ENCODE measurements at places on chromosomes 6 and 20.

DNA sequence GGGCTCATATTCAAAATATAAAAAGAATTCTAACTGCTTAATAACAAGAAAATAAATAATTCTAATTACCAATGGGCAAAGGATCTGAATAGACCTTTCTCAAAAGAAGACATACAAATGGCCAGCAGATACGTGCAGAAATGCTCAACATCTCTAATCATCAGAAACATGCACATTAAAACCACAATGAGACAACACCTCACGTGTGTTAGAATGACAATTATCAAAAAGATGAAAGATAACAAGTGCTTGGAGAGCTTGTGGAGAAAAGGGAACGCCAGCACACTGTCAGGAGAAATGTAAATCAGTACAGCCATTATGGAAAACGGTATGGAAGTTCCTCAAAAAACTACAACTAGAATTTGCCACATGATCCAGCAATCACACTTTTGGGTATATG lies 53.6 kb downstream of the MBOAT1 start:
- DNase-seq = no peak

- no peak for DNase-seq
Measured at GRCh38 chr6:11092668-11093375, 812 bp upstream of the SMIM13 start.

DNA sequence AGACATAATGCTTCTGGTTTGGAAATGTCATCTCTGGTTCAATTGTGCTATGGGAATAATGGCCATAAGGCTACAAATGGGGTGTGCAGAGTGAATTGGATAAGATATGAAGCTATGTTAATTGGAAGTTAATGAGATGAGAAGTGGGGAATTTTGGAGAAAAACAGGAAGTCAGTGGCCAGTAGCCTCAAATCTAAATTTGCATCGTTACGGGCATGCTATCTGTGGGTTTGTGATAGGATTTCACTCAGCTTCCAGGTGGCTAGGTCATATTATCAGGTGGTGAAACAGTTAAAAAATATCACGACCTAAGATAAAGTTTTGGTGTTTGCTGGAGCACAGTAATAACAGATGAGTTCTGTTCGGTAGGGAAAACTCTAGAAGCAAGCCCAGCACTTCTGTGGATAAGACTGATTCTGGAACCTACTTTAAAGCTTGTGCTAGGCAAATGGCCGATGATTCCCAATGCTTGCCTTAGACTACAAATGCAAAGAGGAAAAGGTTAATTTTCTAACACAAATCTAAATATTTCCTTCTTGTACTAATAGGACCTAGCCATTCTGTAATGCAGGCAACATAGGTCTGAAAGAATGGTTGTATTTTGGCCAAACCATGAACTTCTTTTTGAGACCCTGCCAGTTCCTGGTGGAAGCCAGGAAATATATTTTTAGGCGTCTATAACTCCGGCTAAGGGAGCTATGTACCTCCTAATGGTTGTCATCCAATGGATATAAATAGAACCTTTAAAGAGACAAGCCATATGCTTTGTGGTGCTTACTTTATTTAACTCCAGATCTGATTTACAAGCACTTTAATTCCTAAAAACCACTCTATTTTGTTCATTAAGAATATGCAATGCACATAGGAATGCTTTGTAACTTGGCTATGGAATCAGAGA lies 111.0 kb downstream of the PLCB1 start:
- DNase-seq = no peak

DNA sequence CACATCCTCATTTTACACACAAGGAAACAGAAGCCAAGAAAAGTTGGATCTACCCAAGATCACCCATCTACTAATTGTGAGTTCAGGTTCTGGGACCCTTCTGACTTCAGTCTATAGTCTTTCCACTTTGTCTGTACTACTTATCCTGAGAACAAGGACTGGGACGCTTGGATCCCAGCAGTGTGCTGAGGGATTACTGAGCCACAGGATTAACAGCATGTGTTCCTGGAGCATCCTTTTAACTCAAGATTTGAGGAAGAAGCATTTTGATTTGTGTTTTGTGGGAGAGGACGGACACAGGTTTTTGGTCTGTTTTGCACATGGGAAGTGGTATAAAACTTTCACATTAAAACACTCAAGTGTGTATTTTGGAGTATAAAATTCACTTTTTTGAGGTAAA lies 4.4 kb downstream of the ENPP4 start:
- DNase-seq = no peak

DNA sequence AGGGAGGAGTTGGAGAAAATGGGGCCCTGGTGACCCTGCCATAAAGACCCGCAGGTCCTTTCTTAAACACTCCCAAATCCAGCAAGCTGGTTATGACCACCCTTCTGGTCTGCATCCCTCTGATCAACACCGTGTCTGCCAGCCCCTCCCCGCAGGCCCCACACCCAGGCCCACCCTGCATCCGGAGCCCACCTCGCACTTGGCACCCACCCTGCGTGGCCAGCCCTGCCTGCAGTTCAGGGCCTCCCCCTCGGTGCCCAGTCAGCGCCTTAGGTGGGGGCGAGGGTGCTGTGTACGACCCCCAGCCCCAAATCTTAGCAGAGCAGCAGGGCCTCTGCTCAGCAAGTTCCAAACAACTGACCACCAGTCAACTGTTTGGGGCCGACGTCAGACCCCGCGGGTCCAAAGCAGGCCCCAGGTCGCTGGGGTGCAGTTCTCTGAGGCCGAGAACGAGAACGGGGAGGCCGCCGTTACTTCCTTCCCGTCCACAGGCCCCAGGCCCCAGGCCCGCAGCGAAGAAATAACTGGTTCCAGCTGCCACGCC lies 1.2 kb downstream of the ACSS1 start:
- no peak for DNase-seq

GRCh38 chr20:51237791-51238190 lies 214.9 kb upstream of the KCNG1 start:
- DNase-seq = no peak

DNA sequence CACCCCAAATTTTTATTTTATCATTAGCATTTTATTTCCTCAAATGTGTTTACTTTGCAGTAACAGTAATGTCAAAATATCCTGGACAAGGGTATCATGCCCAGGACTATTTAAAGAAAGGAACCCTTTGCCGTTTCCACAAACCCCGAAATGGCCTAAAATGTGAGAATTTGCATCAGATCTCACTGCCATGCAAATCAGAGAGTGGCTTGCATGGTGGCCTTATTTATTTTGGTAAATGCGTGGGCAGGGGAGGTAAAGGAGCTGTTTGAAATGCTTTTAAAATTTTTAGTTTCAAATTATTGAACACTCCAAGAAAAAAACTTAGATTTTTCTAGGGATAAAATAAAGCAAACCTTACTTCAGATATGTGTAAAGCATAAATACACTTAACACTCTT lies 43.8 kb downstream of the ADAT2 start:
- no peak for DNase-seq

GRCh38 chr20:41234546-41234945 lies 83.0 kb downstream of the ZHX3 start:
- no peak for DNase-seq

- DNase-seq = no peak
Measured at GRCh38 chr20:51366155-51366886, 176.2 kb downstream of the NFATC2 start.

- DNase-seq = no peak
Measured at GRCh38 chr6:101294051-101294638, 99.4 kb upstream of the GRIK2 start.

GRCh38 chr6:26216886-26217713 lies 129.9 kb downstream of the HFE start:
- no peak for DNase-seq

- no peak for DNase-seq
Measured at GRCh38 chr6:44478158-44478557, 90.7 kb downstream of the CDC5L start.

DNA sequence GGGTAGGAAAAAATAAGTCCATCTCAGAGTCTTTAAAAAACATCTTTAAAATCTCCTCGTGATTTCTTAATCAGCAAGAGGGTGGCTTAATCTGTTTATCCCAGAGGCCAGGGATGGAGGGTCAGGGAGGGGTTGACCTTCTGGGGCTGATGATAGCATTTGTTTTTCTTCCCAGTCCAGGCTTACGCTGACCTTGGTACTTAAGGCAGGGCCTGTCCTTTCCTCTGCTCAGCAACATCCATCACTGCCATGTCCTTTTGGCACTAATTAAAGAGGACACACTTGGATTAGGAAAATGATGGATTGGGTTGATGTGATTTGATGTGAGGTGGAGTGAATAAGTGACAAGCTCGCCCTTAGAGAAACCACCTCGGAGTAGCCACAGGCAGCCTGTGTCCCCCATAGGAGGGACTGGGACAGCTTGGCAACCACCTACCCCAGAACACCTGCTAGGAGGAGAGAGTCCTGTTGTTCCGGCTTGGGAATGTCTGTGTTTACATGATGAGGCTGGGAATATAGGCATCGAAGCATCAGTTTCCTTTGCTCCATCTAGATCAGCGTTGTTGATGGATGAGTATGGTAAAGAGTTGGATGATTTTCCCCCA lies 44.2 kb downstream of the PHACTR3 start:
- DNase-seq = no peak

GRCh38 chr20:59518881-59519706 lies 85.2 kb upstream of the PHACTR3 start:
- DNase-seq = no peak

- DNase-seq = no peak
Measured at GRCh38 chr20:3045042-3045815, 623 bp upstream of the MRPS26 start.

- DNase-seq = no peak
Measured at GRCh38 chr20:38935967-38936407, 9.8 kb downstream of the FAM83D start.

DNA sequence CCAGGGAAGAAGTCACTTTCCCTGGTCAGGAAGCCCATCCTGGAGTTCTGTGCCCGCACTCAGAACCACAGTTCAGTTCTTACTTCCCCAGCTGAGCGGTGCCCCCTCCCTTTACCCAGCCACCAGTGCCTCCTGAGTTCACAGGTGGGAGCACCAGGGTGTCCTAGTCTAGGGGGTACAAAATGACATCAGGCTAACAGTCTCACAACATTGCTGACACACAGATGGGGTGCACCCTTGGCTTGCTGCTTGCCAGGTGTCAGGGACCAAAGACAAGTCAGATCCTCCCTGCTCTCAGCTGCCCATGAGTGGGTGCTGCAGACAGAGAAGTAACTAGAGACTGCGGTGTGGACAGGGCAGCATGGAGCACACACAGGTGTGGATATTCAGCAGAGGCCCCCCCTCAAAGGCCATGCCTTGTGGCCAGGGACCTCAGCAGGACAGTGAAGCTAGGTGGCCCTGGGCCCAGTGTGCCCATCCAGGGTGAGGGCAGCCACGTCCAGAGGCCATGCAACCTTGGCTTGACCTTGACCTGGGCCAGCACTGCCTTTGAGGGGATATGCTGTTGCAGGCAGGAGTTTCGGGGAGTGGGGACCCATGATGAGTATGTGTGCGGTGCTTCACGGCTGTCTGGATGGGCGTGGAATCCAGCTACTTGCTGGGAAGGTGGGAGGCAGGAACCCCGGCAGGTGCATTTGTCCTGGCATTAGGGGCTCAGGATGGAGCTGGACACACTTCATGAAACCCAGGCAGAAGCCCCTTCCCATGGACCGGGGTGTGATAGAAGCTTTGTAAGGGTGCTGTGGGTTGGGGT lies 110.4 kb upstream of the FRMD1 start:
- DNase-seq = no peak

GRCh38 chr6:13471184-13471583 lies 16.2 kb downstream of the GFOD1 start:
- no peak for DNase-seq

DNA sequence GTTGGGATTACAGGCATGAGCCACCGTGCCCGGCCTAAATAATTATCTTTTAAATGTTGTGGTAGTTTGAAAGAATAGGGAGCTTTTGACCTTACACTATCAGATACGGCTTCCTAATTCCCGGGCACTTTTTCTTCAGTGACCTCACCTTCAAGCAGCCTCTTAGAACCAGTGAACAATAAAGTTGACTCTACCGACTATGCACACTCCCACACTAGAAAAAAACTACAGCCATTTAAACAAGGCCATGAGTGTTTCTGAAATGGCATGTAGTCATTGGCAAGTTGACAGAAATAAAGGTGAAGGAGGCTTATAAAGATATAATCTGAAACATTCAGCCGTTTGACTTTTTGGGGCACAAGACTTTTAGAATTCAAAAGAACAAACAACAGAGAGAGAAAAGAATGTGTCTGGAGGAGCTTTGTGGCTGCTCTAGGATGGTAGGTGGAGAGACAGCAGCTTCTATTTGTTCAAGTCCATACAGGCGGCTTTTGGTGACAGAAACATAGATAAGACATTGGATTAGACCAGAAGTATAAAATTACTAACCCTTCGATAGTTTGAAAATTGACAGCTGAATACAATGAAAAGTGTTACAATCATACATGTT lies 75.2 kb downstream of the GJA1 start:
- no peak for DNase-seq

DNA sequence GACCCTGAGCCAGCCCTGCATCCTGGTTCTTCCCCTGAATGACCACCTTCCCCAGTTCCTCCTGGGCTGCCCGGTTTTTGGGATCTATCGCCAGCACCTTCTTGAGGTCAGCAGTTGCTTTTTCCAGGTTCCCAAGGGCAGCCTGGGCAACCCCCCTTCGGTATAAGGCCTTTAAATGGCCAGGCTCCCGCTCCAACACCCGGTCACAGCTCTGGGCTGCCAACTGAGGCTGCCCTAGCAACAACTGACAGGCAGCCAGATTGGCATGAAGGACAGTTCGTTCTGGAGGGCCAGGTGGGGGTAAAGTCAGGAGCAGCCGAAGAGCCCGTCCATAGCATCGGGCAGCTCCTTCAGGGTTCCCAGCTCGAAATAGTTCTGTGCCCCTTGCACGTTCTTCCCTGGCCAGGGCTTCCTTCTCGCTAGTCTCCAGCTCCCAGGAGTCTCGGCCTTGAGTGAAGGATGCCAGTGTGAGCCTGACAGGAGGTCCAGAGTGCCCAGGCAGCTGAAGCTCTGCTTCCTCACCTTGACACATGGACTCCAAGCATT lies 778 bp upstream of the ATF6B start:
- no peak for DNase-seq

DNA sequence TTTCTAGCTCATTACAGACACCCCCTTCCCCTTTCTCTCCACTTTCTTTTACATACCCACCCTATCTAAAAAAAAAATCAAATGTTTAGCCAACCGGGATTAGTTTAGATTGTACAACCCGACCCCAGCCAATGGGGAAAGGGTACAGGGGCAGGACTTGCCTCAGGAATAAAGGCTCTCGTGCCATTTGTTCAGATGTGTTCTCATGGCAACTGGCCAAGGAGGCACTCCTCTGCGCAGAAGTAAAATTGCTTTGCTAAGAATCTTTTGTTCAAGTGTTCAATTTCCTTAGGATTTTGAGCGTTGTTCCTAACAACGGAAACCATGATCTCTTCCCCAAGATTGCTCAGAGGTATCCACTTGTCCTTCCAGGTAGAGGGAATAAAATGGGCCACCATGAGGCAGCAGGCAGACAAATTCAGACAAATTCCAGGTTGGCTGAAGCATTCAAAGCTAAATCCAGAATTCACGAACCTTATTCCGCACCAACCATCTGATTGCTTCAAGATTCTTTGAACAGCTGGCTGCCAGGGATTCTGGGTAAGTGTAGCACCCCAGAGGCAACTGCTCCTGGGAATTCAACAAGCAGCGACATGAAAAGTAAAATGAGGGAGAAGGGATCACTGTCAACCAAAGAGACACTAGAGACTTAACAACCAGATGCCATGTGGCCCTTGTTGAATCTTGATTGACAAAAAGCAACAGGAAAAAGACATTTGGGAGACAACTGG lies 431.8 kb downstream of the PREX1 start:
- DNase-seq = no peak
